NCI-H1105 (cell line): ENCODE measurements at places on chromosomes 16 and 17.

- DNase-seq = no peak
These were observed 8.9 kb upstream of the GALK1 start for GRCh38 chr17:75773808-75774470.

- peak; percentile 21 for DNase-seq
These were observed 23.0 kb upstream of the SLC38A8 start for GRCh38 chr16:84065536-84066132.

DNA sequence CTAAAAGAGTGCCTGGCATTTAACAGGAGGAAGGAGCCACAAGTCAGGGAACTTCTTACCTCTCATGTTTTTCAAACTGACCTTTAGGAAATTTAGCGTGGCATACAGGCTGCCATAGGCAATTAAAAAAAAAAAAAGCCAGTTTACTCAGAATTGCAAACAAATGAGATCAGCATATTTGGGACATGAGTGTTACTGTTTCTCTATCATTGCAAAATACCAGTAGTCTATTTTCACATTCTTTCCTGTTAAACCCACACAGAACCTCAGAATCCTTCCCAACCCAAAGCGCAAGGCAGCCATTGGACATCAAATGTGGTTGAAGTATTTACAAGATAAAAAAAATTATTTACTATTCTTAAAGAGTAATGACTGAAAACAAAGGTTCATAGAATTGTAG, 366.4 kb upstream of the DYNLRB2 start:
- no peak for DNase-seq

DNA sequence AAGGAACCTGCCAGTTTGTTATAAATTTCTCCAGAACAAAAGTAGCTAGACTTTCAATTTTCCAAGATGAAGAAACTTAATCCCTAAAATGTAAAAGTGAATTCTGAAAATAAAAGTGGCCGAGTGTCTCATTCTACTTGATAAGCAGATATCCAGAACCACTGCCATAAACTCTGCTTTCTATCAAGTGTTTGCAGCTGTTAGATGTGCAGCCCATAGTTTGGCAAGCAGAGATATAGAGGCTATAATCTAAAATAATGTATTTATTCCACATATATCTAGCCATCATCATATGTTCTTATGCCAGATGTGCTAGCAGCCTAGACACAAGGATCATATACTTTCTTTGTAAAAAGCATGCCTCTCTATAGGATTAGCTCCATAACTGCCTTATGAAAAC, 14.7 kb upstream of the FBXL20 start:
- no peak for DNase-seq

GRCh38 chr16:72921620-72922019, 126.3 kb downstream of the ZFHX3 start:
- DNase-seq = no peak

- DNase-seq = no peak
These were observed 182 bp downstream of the RPL26 start for GRCh38 chr17:8382880-8383142.

GRCh38 chr17:74117999-74118421, 85.5 kb upstream of the RPL38 start:
- no peak for DNase-seq

DNA sequence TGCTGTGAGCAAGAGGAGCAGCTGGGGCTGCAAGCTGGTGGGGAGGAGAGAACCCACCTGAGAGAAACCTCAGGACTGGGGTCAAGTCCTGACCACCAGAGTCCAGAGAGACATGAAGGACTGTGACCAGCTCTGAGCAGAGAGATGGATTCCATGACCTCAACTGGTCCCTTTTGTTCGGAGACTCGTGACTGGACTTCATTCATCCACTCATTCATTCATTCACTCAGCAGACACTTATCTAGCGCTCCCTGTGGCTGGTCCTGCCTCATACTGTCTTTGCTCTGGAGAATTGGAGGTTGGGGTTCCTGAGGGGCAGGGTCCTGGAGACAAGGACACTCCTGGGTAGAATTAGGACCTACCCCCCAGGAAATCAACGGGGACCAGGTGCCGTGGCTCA, 4.0 kb downstream of the ERBB2 start:
- no peak for DNase-seq

- no peak for DNase-seq
These were observed 87.2 kb upstream of the IRX3 start for GRCh38 chr16:54373534-54374520.

DNA sequence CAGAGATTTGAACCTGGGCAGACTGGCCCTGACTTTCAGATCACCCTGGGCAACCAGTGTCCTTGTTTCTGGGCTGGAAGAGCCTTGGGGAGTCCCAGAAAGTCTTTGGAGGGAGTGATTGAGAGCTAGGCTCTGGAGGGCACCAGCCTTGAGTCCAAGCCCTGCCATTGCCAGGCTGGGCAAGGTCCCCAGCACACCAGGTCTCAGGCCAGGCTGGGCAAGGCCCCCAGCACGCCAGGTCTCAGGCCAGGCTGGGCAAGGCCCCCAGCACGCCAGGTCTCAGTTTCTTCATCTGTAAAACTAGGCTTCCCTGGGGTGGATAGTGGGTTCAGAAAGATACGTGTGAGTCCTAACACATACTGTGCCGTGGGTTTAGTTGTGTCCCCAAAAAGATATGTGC, 135.0 kb downstream of the IRF8 start:
- DNase-seq = no peak

GRCh38 chr16:72979974-72980373, 68.0 kb downstream of the ZFHX3 start:
- no peak for DNase-seq

DNA sequence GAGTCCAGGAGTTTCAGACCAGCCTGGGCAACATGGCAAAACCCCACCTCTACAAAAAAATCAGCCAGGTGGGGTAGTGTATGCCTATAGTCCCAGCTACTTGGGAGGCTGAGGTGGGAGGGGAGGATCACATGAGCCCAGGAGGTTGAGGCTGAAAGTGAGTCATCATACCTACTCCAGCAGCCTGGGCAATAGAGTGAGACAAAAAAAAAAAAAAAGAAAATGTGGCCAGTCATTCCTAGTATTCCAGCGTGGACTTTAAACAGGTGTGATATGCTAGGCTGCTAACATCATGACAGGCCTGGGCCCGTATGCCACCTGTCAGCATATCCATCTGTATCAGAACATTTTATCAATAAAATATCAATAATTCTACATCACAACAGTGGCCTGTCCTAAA, 143.3 kb downstream of the AATF start:
- no peak for DNase-seq

GRCh38 chr17:17508019-17508535, 11.9 kb upstream of the RASD1 start:
- no peak for DNase-seq

GRCh38 chr16:28974007-28974436, 556 bp upstream of the SPNS1 start:
- DNase-seq = peak; percentile 53

DNA sequence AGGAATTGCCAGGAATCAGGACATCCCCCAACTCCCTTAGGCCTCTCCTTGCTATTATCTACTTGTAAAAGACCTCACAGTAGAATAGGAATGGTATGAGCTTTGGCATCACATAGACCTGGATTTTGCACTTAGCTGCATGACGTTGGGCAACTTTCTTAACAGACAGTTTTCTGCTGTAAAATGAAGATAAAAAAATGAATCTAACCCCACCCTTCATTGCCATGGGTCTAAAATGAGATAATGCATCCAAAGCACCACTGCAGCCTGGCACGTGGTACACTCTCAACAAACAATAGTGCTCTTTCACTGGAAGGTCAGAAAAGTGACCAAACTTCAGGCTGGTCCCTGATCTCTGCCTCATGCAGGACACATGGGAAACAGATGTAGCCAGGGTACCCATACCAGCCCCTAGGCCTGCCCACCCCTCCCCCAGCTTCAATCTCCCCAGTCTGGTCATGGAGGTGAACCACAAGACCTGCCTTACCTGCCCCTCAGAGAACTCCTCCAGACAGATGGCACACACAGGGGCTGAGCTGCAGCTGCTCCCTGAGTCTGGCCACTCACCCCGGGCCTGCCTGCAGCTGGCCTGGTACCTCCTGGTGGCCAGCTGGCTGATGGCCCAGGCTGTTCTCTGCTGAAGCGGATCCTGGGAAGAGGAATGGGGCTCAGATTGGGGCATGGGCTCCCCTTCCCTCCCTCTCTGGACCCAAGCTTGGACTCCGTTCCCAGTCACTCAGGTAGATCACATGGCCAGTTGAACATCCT, 8.5 kb upstream of the SUPT4H1 start:
- DNase-seq = no peak

DNA sequence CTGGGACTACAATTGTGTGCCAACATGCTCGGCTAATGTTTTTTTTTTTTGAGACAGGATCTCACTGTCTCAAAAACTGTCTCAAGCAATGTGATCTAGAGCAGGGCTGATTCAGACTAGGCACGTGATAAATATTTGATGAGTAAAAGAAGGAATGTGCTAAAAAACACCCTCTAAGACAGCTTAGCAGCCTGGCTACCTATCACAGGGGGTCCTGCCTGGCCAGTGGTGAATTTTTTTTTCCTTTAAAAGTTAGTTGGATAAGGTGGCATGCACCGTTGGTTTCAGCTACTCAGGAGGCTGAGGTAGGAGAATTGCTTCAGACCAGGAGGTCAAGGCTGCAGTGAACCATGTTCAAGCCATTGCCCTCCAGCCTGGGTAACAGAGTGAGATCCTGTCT, 14.8 kb upstream of the GPATCH8 start:
- no peak for DNase-seq

DNA sequence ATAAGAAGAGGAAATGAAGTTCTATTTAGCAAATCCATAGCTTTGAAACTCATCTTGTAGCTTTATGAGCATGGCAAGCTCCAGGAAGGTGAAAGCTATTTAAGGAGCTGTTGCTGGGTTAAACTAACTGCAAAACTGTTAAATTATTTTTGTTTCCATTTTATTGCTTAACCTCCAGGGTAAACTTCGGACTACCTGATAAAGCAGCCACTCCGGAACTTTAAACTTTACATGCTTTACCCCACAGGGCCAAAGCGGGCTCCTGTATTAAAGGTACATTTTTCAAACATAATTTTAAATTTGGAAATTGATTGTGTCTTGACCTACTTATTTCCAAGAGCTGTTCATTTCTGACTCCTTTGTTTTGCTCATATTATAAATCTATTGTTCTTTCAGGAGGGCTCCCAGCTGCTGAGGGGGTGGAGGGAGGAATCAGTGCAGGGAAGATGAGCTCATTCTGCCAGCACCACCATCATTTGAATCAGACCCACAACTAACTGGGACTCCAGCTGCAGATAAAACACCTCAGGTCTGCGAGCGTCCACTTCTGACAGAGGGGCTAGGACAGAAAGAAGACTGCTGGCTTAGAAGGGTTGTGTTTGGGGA, 157.9 kb downstream of the IRX3 start:
- no peak for DNase-seq

DNA sequence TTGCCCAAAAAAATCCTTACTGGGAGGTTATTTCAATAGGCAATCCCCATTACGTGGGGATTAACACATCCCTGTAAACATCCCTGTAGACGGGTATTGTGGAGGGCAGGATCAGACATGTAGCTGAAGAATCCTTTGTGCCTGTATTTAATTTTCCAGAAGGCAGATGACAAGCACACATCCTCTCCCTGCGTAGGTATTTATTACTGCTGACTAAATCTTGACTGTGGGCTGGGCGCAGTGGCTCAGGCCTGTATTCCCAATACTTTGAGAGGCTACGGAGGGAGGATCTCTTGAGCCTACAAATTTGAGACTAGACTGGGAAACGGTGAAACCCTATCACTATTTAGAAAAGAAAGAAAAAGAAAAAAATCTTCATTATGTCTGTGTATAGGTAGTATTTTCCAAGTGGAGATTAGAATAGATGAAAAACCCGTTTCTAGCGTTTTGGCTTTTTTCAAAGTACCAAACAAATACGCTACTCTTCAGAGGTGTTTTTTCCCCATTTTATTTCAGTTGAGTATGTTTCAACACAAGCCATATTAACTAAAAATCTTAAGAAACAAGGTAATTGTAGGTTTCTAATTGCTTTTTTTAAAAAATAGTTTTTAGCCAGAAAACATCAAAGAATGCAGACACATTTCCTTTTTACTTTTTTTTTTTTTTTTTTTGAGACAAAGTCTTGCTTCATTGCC, 1.5 kb upstream of the MARF1 start:
- peak; percentile 63 for DNase-seq

DNA sequence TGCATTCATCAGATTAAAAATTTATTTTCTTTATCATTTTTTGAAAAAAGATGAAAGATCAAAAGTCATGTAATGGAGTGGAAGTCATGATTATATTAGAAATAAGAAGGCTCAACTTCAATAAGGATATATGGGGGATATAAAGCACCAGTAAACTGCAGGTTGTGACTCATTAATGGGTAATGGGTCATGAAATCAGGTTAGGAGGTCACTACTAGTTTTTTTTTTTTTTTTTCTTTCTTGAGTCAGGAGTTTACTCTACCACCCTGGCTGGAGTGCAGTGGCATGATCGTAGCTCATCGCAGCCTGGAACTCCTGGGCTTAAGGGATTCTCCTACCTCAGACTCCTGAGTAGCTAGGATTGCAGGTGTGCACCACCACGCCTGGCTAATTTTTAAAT, 14.3 kb downstream of the EFCAB13 start:
- no peak for DNase-seq

GRCh38 chr17:45703806-45704205, 80.3 kb upstream of the CRHR1 start:
- no peak for DNase-seq

GRCh38 chr17:7579834-7580603, 581 bp downstream of the CD68 start:
- no peak for DNase-seq

DNA sequence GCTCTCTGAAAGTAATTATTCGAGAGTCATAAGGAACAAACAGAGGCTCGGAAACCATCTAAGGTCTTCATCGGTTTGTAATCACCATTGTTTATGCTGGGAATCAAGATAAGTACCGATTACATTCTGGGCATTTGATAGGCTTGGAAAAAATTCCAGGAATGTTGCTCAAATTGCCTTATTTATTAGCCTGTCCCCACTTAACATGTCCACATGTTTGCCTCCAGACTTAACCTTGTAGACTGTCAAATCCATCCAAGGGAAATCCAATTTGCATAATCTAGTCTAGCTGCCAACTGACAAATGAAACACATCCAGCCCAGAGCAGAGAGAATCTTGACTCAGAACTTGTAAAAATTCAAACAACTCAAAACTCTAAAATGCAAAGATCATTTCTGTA, 51.3 kb upstream of the TMC5 start:
- DNase-seq = no peak

DNA sequence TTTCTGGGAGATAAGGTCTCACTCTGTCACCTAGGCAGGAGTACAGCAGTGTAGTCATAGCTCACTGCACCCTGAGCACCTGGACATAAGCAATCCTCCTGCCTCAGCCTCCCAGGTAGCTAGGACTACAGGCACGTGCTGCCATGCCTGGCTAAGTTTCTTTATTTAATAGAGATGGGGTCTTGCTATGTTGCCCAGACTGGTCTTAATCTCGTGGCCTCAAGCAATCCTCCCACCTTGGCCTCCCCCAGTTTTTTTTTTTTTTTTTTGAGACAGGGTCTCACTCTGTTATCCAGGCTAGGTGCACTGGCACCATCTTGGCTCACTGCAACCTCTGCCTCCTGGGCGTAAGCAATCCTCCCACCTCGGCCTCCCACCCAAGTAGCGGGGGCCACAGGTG, 21.1 kb downstream of the DDX19B start:
- no peak for DNase-seq

GRCh38 chr17:15323131-15323530, 18.3 kb downstream of the TEKT3 start:
- DNase-seq = no peak

- no peak for DNase-seq
These were observed 231.0 kb downstream of the CBLN1 start for GRCh38 chr16:49050607-49051006.

- DNase-seq = no peak
These were observed 65.1 kb downstream of the SREBF1 start for GRCh38 chr17:17771498-17772201.

- no peak for DNase-seq
These were observed 1.0 kb upstream of the CDH16 start for GRCh38 chr16:66919569-66920298.

- DNase-seq = no peak
These were observed 3.3 kb downstream of the LHX1 start for GRCh38 chr17:36940313-36941264.
